COLO829 (cell line): ENCODE measurements at places on chromosomes 5 and 9.
A peak's percentile ranks its signal among the peaks of the same experiment; 100 is the strongest.

- no peak for DNase-seq
Observed at GRCh38 chr5:163670036-163670435, 164.6 kb downstream of the MAT2B start.

DNA sequence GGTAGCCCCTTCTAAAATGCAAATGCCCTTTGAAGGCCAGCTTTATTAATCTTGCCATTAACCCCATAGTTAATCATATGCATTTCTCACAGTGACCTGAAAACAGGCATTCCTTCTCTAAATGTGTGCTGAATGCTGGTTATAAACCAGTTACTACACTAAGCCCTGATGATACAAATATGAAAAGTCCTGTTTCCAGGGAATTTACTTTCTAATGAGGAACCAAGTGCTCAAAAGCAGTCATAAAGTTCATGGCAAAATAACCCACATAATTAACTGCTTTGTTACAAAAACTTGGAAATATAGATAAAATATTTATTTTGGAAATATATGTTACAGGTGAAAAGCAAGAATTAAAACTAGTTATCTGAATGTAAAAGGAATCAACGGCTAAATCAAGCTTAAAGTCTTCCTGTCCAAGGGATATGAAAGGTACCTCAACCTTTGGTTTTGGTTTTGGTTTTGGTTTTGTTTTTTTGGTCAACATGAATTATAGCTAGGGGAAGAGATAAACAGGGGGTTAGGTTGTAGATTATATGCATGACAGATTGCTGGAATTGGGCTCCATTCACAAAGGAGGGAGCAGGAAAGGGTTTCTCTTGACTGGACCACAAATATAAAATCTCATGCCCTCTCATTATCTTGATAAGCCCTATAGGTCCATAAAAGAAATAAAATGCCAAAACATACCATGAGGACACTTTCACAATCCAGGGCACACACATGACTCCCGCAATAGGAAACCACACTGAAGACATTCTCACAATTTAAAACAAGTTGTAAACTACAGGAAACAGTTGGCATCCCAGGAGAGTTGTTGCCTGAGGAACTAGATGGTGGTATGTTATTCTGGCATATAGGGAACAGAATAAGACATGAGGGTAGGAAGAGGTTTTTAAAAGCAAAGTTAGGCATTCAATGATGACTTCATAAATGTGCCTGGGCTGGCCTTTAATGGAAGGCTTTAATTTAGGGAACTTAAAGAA, 46.7 kb upstream of the MACIR start:
- no peak for DNase-seq

GRCh38 chr5:169020102-169020501, 280.8 kb downstream of the SLIT3 start:
- no peak for DNase-seq

GRCh38 chr5:38379350-38379937, 121.1 kb downstream of the EGFLAM start:
- no peak for DNase-seq

GRCh38 chr5:178057839-178058238, 55.5 kb upstream of the N4BP3 start:
- no peak for DNase-seq

DNA sequence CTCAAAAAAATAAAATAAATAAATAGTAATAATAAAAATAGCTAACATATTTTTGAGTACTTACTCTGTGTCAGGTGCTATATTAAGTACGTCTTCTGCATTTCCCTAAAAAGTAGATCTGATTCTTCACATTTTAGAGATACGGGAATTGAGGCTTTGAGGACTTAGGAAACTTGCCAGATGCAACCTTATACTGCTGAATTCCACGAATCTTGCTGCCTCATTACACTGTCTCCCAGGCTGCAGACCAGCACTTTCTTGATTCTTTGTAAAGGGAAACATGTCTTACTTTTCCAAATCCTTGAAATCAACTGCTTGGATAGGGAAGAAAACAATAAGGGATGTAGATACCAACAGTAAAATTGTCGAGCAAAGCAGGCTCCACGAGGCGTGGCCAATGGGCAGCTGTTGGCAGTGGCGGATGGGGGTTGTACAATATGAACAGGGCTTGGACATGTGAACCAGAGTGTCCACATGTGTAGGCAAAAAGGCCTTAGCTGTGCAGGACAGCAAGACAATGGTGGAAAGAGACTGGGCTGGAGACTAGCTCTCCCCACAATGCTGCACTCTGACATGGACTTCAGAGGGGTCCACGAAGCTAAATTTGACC, 124.3 kb upstream of the RAI14 start:
- no peak for DNase-seq

DNA sequence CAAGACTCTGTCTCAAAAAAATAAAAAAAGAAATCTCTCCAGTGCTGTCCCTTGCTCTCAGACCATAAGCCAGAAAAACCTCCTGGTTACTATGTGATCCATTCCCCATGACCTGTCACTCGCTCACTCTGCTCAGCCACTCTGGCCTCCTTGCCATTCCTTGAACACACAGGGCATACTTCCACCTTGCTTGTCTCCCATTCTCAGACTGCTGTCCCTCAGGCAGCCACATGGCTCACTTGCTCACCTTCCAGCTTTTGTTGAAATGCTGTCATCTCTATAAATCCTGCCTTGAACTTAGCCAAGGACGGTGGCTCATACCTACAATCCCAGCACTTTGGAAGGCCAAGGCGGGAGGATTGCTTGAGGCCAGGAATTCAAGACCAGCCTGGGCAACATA, 82.9 kb downstream of the UGCG start:
- no peak for DNase-seq

DNA sequence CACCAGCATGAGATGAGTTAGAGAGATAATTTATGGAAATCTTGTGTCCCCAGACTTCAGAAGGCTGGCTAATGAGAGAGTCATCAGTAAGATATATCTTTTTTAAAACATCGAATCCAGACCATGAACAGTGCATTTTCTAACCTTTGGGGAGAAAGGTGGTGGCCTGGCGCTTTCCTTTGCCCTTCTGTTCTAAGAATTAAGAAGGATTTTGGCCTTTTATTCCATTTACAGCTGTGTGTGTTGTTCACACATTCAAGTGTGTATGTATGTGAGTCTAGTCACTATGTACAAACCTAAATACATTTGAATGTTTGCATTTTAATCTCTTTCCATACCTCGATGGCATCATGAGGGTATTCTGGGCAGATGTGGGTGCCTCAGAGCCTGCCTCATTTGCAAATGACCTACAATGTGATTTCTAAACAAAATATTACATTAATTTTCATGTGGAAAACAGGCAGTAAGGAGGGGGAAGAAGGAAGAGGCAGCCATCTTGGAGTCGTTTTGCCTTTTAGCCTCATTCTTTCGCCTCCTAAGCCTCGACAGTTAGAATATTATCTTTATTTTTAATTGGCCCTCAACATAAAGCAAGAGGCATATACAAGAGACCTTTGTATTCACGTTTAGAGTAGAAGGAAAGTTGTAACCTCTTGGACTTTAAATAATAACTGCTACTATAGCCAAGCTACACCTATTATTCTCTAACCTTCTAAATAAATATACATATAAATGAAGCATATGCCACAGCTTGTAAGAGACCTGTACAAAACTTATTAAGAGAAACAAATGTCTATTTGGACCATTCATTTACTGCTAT, 125.3 kb upstream of the TMEM161B start:
- DNase-seq = no peak

- DNase-seq = no peak
Observed at GRCh38 chr9:133591116-133591910, 17.9 kb downstream of the FAM163B start.

DNA sequence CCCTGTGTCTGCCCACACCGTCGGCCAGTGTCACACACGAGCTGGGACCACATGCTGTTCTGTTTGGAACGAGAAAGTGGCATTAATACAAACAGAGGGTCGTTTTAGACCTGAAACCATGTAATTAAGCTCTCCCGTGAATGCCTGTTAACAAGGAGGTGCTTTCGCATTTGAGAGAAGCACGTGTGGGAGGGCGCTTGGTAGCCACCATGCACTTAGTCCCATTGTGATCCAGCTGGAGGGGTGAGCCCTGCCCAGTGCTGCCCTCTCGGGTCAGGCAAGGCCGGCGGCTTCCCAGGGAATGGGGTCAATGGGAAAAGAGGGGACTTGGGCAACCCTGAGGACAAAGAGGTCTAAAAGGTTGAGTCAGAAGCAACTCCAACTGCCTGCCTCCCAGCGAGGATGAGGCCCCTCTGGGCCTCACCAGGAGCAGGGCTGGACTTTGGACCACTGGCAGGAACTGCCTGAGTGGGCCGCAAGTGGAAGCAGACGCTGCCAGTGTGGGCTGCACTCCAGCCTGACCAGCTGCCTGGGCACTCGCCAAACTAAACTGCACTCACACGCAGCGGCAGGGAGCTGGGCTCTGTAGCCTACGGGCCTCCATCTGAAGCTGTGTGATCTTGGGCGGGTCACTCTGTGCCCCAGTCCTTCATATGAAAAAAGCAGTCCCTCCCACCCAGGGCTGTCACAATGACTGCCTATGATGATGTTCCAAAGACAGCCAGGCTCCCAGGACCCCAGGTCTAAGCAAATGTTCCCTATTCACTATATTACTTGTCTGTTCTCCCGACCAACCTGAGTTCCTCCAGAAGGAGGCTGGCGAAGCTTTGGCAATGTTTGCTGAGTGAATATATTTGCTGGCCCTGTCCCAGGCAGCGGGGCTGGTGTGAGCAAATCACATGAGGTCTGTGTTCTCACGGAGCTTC, 195.7 kb downstream of the CDK5RAP2 start:
- DNase-seq = no peak

DNA sequence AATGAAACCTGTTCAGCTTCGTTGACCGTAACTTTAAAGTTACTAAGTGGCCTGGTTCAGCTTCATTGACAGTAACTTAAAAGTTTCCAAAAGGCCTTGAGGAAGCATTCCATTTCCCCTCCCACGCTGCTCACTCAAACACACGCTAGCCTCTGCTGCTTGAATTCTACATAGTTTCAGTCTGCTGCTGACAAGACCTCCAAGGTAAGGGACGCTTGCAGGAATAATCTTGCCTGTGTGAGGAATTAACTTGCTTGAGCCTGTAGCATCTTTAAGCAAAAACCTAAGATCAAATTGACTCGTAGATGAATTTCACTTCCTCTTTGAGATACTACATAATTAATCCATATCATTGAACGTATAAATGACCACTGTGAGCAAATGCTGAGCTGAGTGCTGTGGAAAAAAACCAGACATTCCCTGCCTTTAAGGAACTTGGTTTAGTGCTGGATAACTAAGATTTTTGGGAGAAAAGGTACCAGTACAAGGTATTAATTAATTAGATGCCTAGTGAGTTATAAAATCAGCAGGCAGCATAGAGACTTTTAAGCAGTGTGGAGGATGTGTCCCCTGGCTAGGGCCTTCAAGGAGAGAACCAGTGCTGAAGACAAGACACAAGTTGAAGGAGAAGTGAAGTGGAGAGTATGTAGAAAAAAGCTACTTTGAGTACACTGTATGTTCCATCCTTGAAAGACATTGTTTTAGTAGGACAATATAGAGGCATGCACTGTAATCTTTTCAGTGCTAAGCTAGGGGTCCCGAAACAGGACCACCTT, 39.2 kb downstream of the GRAMD2B start:
- DNase-seq = no peak

- no peak for DNase-seq
Observed at GRCh38 chr5:1735320-1735970, 64.2 kb downstream of the MRPL36 start.

GRCh38 chr5:52786949-52787599, 642 bp upstream of the ITGA1 start:
- no peak for DNase-seq

DNA sequence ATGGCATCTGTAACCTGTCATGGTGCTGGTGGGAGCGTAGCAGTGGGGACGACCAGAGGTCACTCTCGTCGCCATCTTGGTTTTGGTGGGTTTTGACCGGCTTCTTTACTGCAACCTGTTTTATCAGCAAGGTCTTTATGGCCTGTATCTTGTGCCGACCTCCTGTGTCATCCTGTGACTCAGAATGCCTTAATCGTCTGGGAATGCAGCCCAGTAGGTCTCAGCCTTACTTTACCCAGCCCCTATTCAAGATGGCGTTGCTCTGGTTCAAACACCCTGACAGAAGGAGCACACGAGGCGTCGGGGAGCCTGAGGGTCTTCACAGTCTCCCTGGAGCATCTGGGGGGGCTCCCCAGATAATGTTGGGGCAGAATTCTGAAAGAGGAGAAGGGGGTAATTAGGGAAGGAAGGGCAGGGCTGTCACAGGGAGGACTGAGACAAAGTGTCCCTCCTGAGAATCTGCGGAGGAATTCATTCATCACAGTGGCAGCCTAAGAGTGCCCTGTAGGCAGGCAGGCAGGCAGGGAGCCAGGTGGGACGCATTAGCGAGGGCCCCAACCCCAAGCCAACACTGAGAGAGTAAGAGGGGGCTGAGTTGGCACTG, 21.3 kb upstream of the NCS1 start:
- DNase-seq = no peak

DNA sequence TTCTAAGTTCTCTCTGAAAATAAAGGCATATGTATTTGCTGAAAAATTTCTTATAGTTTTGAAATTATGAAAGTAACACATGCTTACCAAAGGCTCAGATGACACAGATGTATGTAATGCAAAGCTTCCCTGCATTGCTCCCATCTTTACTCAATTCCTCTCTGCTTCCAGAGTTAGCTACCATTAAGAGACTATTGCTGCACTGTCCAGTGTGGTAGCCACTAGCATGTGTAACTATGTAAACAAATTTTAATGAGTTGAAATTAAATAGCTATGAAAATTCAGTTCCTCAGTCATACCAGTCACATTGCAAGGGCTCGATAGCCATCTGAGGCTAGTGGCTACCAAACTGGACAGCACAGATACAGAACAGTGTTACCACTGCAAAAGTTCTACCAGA, 17.9 kb downstream of the FRMD3 start:
- no peak for DNase-seq

DNA sequence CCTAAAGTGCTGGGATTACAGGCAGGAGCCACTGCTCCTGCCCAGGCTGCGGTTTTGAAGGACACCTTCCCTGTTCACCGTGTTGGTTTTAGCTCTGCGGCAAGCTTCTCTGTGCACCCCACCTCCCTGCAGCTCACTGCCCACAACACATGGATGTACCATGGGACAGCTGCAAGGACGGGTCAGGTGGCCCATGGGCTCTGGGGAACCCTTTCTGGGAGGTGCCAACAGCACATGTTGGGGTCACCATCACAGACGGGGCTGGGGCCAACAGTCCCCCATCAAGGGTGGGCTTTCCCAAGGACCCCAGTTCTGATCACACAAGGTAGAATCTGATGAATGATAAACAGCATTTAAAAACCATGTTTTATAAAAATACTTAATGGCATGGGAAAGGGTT, 7.5 kb downstream of the EXD3 start:
- no peak for DNase-seq

- peak; percentile 70 for DNase-seq
Observed at GRCh38 chr9:98998441-98999151, 54.9 kb downstream of the COL15A1 start.

GRCh38 chr5:37251665-37252064, 2.5 kb upstream of the CPLANE1 start:
- DNase-seq = no peak

- DNase-seq = no peak
Observed at GRCh38 chr5:131316026-131316425, 52.2 kb downstream of the CDC42SE2 start.

- peak; percentile 47 for DNase-seq
Observed at GRCh38 chr5:10310066-10310779, 2.5 kb upstream of the CMBL start.
